Tibial nerve (tissue), 4 donors: ENCODE measurements at places on chromosomes 6 and 20. TPM values are rescaled to one million over a fixed set of nuclear protein-coding genes. Genes with fewer than 3 reads are reported as not detected.

The BNIP5 gene
- not detected for total RNA-seq

The SCRT2 gene
- total RNA-seq: not detected

- H3K4me3 ChIP-seq: no peak overlapping the region
- H3K27ac ChIP-seq: no peak overlapping the region
- H3K27me3 ChIP-seq: no peaks in the 10 kb centered on the region
- no peaks in the 10 kb centered on the region for H3K36me3 ChIP-seq
- no peak for DNase-seq
These were observed 85.4 kb upstream of the GPR6 start for GRCh38 chr6:109892451-109893435.

DNA sequence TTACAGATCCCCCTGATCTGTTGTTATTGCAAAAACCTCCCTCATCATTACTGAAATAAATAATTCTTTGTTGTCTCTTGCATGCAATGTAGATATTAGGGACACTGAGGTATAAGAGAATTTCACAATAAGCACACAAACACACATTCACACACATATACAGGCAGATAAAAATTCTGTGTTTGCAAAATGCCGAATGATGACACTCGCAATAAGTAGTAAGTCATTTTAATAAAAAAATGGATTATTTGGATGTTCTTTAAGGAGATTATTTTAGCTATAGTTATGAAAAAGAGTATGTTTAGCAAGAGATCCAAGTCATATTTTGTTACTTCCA, 13.6 kb downstream of the DEFB114 start:
- no peaks in the 10 kb centered on the region for H3K4me1 ChIP-seq
- H3K4me3 ChIP-seq: no peak overlapping the region

DNA sequence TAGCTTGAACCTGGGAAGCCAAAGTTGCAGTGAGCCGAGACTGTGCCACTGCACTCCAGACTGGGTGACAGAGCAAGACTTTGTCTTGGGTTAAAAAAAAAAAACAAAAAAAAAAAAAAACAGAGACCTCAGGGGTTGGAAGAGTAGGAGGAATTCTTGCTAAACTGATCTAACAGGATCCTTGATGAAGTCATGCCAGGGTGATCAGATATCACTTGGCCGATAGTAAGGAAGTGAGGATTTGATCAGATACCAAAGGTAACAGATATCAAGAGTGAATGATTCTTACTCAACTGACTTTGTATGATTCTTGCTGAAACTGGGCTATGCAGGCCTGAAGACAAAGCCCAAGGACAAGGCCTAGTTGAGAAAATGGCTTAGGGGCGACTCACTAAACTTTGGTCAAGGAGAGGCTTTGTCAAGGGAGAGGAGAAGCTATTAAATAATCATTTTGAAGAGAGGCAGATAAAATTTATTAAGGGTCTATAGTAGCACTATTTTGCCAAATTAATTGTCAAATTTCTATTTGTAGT, 624.7 kb downstream of the UTRN start:
- no peak for DNase-seq
- no peaks in the 10 kb centered on the region for H3K36me3 ChIP-seq
- no peak overlapping the region for H3K27ac ChIP-seq
- H3K27me3 ChIP-seq: no peaks in the 10 kb centered on the region
- H3K4me1 ChIP-seq: no peaks in the 10 kb centered on the region
- H3K4me3 ChIP-seq: no peak overlapping the region

GRCh38 chr20:50554694-50555579, 44.8 kb downstream of the PTPN1 start:
- no peak for DNase-seq
- H3K4me1 ChIP-seq: no peaks in the 10 kb centered on the region
- no peak overlapping the region for H3K27ac ChIP-seq
- H3K27me3 ChIP-seq: no peaks in the 10 kb centered on the region

- H3K4me3 ChIP-seq: no peak overlapping the region
- no peak for DNase-seq
- no peaks in the 10 kb centered on the region for H3K36me3 ChIP-seq
- H3K4me1 ChIP-seq: no peaks in the 10 kb centered on the region
These were observed 405.8 kb upstream of the SASH1 start for GRCh38 chr6:147936703-147937470.

GRCh38 chr20:11833825-11834224, 83.9 kb upstream of the BTBD3 start:
- H3K36me3 ChIP-seq: no peaks in the 10 kb centered on the region
- H3K27me3 ChIP-seq: no peaks in the 10 kb centered on the region
- H3K4me1 ChIP-seq: no peaks in the 10 kb centered on the region
- H3K4me3 ChIP-seq: no peak overlapping the region
- DNase-seq: no peak

DNA sequence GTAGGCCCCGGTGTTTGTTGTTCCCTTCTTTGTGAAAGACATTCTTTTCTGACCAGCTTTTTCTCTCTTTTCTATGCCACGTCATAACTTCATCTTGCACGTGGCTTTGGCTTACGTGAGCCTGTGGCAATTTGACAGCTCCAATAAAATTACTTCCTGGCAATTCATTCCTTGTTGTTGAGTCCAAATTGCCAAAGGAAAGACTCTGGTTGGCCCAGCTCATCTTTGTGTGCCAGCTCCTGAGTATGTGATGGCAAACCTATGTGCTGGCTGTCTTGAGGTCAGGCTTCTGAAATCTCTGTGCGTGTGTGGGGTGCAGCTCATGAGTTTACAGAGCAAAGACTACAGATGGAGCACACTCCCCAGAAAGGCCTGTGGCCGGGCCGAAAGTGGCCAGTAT, 272.5 kb upstream of the SGK1 start:
- no peak overlapping the region for H3K4me3 ChIP-seq
- no peaks in the 10 kb centered on the region for H3K36me3 ChIP-seq
- H3K27me3 ChIP-seq: no peaks in the 10 kb centered on the region
- H3K27ac ChIP-seq: no peak overlapping the region

DNA sequence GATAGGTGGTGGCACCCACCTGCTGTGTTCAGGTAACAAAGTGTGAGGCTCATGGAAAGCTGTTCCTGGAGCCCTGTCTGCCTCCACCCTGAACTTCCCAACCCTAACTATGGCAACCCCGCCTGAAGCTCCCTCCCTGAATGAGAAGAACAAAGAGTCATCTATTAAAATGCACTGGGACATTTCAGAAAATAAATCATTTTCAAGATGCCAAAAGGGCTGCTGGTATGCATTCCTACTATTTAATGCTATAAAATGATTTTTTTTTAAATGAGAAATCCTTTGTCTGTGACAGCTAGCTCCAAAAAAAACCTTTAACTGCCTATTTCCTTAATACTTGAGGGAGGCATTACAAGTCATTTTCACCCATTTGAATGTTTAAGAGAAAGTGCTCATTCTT, 84.3 kb upstream of the MRPS10 start:
- no peak for DNase-seq
- no peaks in the 10 kb centered on the region for H3K27me3 ChIP-seq
- no peak overlapping the region for H3K4me3 ChIP-seq
- no peaks in the 10 kb centered on the region for H3K4me1 ChIP-seq
- H3K36me3 ChIP-seq: no peaks in the 10 kb centered on the region
- no peak overlapping the region for H3K27ac ChIP-seq
